ENCODE measurements at places on chromosomes 4 and X. TPM values are rescaled to one million over a fixed set of nuclear protein-coding genes. Genes with fewer than 3 reads are reported as not detected.
A peak's percentile ranks its signal among the peaks of the same experiment; 100 is the strongest.

Gene RBMXL3
- not detected for polyA plus RNA-seq

Gene PAK3
- 12.7 TPM for polyA plus RNA-seq

Gene MCTS1
- 41.7 TPM for polyA plus RNA-seq

Gene PAGE5
- polyA plus RNA-seq = not detected

Gene GJB1
- not detected for polyA plus RNA-seq

Gene MAGEC1
- not detected for polyA plus RNA-seq

Gene AVPR2
- 0.67 TPM for polyA plus RNA-seq

Gene LANCL3
- polyA plus RNA-seq = 0.19 TPM

Gene PIR
- polyA plus RNA-seq = 2.5 TPM

Gene KIT
- 13.6 TPM for polyA plus RNA-seq

Gene MXD4
- 57.8 TPM for polyA plus RNA-seq

- DNase-seq = no peak
Measured at GRCh38 chr4:156596706-156597329, 374.8 kb downstream of the PDGFC start.

GRCh38 chrX:331151-331824, 12.7 kb upstream of the GTPBP6 start:
- DNase-seq = peak; percentile 73

DNA sequence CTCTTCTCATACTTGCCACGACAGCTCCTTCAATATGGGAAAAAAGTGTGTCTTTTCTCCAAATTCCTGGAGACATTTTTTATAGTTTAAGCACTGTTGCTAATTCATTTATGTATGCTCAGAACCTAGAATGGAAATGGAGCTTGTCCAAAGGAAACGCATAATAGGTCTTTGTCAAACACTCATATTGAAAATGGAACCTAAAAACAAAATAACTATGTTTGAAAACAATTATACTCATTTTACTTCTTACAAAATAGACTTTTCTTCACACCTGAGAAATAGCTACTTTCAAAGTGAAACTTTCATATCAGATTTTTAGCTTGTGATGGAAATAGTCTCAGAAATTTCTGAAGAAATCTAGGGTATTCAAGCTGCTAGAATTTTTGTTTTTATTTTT, 529.7 kb upstream of the BOD1L1 start:
- DNase-seq = no peak

- DNase-seq = no peak
Measured at GRCh38 chr4:114535725-114536124, 62.9 kb upstream of the UGT8 start.

GRCh38 chr4:112645541-112646329, 8.8 kb downstream of the LARP7 start:
- DNase-seq = no peak

DNA sequence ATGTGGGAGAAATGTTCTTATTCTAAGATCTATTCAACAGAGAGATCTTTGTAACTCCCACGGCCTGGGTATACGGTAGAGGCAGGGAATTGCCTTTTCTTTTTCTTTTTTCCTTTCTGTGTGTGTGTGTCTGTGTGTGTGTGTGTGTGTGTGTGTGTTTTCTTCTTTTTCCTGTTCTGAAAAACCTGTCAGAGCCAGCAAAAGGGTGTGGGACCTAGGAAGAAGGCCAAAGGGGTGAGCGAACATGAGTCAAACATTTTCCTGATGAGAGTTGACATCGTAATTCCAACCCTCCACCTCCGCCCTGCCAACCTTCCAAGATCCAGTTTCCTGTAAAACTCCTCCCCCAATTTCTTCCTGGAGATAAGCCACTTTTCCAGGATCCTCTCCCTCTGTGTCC, 2.8 kb upstream of the CHIC2 start:
- peak; percentile 39 for DNase-seq

DNA sequence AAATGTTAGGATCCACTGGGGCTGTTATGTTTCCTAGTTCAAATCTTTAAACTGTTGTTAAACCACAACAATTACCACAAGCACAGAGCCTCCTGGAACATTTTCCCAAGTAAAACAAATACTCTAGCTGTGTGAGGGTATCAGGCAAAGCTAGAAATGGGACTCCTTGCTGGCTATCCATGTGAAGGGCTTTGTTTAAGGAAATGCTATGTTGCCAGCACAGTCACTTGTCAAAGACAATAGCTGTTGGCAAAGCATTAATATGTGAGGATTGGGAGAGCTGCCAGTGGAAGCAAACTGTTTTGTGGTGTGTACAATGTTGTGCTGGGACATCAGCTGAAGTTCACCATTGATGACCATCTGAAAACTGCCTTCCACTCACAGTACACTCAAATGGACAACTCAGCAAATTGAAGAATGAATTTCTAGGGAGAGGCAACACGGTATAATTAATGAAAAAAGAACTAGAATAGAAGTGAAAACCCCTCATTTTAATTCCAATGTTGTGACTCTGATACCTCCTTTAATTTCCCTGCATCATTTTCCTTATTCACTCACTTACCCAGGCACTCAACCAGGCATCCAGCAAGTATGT, 100.8 kb downstream of the ANXA3 start:
- no peak for DNase-seq

DNA sequence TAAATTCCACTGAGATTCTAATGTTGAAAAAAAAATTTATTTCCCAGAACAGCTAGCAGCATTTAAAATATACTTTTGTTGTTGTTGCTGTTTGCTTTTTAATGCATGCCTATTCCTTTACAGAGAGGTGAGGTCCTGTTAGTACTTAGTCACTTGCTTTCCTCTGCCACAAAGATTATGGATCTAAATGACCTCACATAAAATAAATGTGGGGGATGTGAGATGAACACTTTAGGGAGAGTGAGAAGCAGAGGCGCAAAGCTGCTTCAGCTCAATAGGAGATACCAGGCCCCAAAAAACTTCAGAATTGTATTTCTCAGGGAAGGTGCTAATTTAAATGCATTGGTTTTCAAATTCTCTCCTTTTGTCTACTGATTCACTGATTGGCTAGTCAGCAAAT, 4.0 kb downstream of the LDB2 start:
- DNase-seq = peak; percentile 29

- no peak for DNase-seq
Measured at GRCh38 chrX:22674932-22675331, 324.8 kb upstream of the DDX53 start.

- no peak for DNase-seq
Measured at GRCh38 chr4:118905566-118905965, 16.9 kb downstream of the SYNPO2 start.
